ENCODE measurements at places on chromosomes 3 and 15. TPM values are rescaled to one million over a fixed set of nuclear protein-coding genes. Genes with fewer than 3 reads are reported as not detected.

- DNase-seq: no peak
Observed at GRCh38 chr15:56980473-56980872, 62.0 kb downstream of the TCF12 start.

Gene EPHB3
- not detected for total RNA-seq

DNA sequence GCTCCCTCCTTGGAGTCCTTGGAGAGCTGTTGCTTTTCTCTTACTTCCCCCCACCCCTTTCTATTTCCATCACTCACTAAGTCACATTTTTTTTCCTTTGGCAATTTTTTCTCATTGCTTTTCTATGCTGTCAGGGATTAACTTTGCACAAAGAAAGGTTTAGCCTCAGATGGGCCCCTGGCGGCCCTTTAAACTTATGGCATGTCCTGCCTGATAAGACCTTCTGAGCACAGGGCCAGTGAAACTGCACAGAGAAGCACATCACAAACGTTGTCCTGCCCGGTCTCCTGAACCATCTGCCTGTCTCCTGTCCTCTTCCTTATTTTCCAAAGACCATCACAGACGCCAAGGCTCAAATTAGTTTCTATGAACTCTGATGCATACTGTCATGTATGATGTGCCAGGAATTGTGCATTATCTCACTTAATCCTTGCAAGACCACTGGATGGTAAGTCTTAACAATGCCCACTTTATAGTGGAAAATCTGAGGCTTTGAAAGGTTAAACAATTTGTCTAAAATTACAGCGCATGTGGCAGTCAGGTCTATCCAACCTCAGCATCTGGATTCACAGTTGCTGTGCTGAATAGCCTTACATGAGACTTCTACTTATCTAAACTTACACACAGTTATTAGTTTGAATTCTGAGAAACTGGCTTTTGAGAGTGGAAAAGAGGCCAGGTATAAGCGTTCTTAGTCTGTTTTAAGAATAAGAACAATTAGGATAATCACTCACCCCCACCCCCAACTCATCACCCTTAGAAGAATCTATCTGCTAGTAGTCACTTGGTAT, 648.1 kb downstream of the NTRK3 start:
- DNase-seq: no peak

DNA sequence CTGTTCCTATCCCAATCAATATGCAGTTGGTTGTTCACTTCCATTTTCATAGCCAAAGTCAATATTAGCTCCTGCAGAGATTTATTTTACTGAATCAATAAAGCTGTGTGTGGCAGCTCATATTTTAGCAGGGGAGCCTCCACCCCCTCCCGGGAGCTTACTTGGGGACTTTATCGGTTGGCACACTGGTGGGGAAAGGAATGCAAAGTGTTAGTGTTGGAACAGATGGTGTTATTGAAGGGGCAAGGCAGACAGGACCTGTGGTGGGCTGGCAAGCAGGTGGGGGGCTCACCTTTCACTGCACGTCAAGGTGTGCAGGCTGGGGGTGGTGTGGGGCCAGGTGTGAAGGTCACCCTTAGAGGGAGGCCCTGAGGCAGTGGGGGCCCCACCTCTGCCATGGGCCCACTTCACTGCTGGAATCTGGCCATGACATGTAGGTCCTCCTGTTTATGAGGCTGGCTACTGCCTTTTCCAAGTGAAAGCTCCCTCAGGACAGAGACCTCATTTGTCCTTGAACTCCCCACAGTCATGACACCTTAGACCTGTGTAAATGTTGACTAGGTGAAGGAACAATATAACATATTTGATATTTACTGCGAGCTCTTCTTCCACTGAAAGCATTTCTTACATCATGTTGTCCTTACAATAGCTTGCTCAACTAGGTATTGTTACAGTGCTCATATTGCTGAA, 44.0 kb upstream of the SEC22A start:
- no peak for DNase-seq

- DNase-seq: no peak
Observed at GRCh38 chr3:56822501-56822900, 20.8 kb upstream of the ARHGEF3 start.

DNA sequence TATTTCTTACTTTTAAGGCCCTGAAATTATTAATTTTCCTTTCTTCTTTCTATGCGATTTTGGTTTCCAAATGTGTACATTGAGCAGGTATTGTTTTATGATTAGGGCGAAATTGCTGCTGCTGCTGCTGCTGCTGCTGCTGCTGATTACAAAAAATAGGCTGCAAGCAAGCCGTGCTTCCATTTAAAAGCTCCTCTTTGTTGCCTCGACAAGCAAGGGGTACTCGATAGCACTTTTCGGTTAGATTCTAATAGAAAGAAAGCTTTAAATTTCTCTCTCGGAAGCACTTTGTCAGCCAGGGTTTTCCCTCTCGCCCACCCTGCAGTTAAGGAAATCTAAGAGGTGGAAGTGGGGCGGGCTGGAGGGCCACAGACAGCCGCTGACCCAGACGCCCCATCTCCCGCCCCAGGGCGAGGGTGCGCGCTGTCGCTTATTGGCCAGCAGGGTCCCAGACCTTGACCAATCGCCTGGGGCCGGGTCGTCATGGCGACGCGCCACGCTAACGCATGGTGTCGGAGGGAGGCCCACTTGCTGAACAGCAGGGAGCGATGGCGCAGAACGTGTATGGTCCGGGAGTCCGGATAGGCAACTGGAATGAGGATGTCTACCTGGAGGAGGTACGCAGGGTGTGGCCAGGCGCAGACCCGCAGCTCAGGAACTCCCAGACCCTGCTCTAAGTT, at the start of gene CFAP161:
Gene CFAP161 (plus strand): TSS at position 489 of the 680 bp plus-strand sequence. CDS start 60 bp downstream, at position 549.
- peak; percentile 66 for DNase-seq

DNA sequence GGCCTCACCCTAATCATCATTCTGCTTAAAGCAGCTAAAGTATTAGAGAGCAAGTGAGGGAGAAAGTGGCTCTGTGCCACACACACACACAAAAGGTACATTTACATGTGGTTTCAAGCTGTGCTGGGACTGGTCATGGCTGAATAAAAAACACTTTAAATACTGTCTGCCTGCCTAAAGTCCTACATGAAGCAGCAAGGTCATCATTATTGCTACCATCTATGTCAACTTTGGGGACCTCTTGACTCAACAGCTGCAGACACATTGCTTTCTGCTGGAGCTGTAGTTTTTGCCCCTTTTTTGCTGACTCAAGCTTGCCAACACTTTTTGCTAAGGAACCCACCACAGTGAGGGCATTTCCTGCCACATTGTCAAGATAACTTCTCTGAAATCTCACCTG, 1237.9 kb downstream of the ROBO2 start:
- DNase-seq: no peak

Gene CCDC54
- not detected for total RNA-seq
